Stimulated activated CD4-positive, alpha-beta T cell treated with anti-CD3 and anti-CD28 coated beads, TNF-alpha, amount 100 ng/mL, for 24 hours (primary cell): ENCODE measurements at places on chromosomes 16 and 17.
A peak's percentile ranks its signal among the peaks of the same experiment; 100 is the strongest.

- no peak for DNase-seq
These were observed 34.4 kb downstream of the CMIP start for GRCh38 chr16:81478876-81479511.

GRCh38 chr16:50884066-50884860, 142.4 kb downstream of the CYLD start:
- DNase-seq: peak; percentile 23

DNA sequence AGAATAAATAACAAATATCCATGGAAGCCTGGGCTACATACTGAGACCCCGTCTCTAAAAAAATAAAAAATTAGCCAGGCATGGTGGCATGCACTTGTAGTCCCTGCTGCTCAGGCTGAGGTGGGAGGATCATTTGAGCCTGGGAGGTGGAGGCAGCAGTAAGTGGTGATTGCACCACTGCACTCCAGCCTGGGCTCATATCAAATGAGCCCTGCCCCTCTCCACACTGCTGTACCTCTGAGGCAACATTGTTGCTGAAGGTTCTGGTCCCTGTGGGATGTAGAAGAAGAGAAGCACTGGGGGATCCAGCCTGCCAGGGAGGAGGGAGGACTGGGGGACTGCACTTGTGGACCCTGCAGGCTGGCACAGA, 11.4 kb upstream of the ARHGAP23 start:
- DNase-seq: no peak

- DNase-seq: no peak
These were observed 1.6 kb upstream of the SEBOX start for GRCh38 chr17:28366605-28367004.

DNA sequence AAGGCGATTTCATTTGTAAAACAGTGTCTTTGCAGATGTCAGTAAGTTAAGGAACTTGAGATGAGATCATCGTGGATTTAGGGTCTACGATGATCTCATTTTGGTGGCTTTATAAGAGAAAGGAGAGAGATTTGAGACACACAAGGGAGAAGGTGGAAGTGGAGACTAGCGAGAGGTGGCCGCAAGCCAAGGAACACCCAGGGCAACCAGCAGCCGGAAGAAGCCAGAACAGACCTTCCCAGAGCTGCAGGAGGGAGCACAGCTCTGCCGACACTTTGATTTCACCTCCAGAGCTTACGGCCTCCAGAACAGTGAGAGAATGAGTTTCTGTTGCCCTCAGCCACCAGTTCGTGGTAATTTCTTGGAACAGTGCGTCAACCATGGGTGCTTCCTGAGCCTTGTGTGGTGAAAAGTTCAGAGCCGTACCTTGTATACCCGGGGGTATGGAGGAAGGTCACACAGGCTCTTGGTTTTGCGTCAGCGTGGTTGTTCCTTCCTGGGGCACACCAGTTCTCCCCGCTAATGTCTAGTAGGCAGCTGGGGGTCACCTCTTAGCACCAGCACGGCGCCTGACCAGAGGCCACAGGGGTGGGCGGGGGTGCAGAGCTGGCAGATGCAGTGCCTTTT, 12.9 kb upstream of the SEC14L1 start:
- DNase-seq: peak; percentile 42

- DNase-seq: peak; percentile 59
These were observed at the start of gene LLGL2 for GRCh38 chr17:75524970-75525805. TSS of gene LLGL2 (plus strand) at chr17:75525697. CDS start at chr17:75543427, 17,730 bp downstream.

DNA sequence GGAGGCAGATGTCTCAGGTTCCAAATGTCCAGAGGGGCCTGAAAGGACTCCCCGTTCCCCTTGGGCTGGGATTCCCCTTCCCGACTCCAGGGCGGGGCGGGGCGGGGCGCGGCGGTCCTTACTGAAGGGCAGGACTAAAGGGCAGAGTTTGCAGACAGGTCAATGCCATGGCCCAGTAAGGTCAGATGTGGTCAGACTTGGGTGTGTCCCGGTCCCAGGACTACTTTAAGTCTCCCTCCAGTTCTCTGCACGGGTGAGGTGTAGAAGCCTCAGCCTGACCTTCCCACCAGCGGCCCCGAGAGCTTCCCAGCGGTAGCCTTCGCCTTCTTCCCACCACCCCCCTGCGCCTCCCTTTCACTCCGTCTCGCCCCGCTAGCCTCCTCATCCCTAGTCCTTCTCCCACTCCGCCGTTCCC, 532 bp downstream of the KDM6B start:
- DNase-seq: no peak
